ENCODE measurements at places on chromosomes 5 and 9. TPM values are rescaled to one million over a fixed set of nuclear protein-coding genes. Genes with fewer than 3 reads are reported as not detected.

OR1K1 gene
- 0.54 TPM for total RNA-seq

DMRT2 gene
- total RNA-seq: 0.97 TPM

GLRA1 gene
- 9.8 TPM for total RNA-seq

PCDHB2 gene
- total RNA-seq: 10.5 TPM

SPATA31C1 gene
- 0.57 TPM for total RNA-seq

DIPK1B gene
- total RNA-seq: 28.9 TPM

SPEF2 gene
- 9.5 TPM for total RNA-seq

CARTPT gene
- not detected for total RNA-seq

PLEKHG4B gene
- 0.16 TPM for total RNA-seq

TERT gene
- 0.32 TPM for total RNA-seq

CCL27 gene
- not detected for total RNA-seq

ITK gene
- total RNA-seq: 1.9 TPM

ZNF608 gene
- total RNA-seq: 107 TPM

PCSK1 gene
- 0.40 TPM for total RNA-seq

TAF1L gene
- total RNA-seq: 0.43 TPM

EFNA5 gene
- total RNA-seq: 61.6 TPM

DMRTA1 gene
- total RNA-seq: 0.88 TPM

FAM221B gene
- 0.30 TPM for total RNA-seq

C5orf52 gene
- 0.56 TPM for total RNA-seq

DNAJB5 gene
- total RNA-seq: 45.4 TPM

NMUR2 gene
- 0.42 TPM for total RNA-seq

MFAP3 gene
- total RNA-seq: 51.3 TPM

GABRB2 gene
- 0.97 TPM for total RNA-seq

ALDH1A1 gene
- total RNA-seq: not detected

SARDH gene
- 1.7 TPM for total RNA-seq

TMC1 gene
- 0.71 TPM for total RNA-seq

SLC6A3 gene
- 1.7 TPM for total RNA-seq

APC gene
- 57.1 TPM for total RNA-seq

IL13 gene
- total RNA-seq: 0.36 TPM

ORM2 gene
- total RNA-seq: not detected

PRDM9 gene
- total RNA-seq: not detected

IFNA2 gene
- not detected for total RNA-seq

FKBP15 gene
- 23.0 TPM for total RNA-seq

SPINK7 gene
- 1.0 TPM for total RNA-seq

Data from motor neuron (in vitro differentiated cells).